AG08396 (cell line): ENCODE measurements at places on chromosomes 6 and 20.

DNA sequence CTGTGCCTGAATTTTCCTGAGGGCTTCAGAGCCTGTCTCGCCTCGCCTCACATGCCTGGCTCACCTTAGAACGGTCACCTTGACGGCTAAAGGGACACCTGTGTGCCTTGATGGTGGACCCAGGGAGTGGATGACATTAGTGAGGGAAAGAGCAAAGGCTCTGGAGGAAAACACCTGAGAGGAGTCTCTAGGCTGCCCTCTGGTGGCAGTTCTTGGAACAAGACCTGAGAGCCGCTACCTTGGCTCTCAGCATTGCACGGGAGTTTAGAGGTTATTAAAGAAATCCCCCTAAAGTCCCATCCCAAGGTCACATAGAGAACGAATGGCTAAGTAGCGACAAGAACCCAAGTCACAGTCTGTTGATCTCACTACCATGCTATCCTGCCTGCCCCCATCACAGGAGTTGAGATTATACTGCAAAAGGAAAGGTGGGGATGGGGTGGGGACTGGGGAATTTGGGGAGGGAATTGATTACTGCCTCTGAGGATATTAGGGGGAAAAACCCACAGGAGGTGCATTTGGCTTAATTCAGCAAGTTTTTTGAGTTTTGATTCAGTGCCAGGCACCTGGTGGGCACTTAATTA is 7.9 kb upstream of the CDSN start:
- peak; percentile 59 for DNase-seq

GRCh38 chr6:45300736-45301135 is 27.4 kb upstream of the RUNX2 start:
- no peak for DNase-seq

GRCh38 chr6:96898241-96898851 is 655 bp upstream of the NDUFAF4 start:
- DNase-seq, result no peak

DNA sequence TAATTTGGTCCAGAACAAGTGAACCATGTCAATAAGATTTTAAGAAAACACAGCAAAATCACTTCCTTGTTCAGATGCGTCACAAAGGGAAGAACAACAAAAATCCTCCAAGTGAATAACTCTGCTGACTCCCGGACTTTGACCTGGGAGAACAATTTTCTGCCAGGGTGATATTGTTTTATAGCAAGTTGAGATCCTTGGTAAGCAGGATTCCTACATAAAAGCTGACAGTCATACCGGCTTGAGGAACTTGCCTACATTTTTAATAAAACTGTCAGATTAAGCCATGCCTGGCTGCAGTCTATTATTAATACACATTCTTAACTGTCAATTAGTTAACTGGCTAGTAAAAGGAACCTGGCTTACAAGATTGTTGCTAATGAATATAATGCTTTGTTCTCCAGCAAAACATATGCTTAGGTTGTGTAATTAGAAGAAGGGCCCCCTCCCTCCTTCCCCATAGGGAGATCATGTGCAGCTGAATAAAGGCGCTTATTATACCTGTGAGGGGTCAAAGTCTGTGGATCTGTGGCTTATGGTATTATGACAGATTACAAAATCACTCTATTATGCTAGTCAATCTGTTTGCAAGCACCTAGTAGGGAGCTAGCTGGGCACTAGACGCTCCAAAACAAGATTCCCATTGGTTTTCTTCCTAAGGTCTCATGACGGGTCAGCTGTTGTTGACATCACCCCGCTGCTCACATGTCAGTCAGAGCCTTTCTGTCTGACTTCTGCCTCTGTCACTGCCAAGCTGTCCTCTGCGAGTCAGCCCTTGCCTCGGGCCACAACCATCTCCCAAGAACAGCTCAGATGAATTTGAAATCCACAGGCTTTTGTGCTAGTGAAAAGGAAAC is 44.6 kb upstream of the SEC63 start:
- DNase-seq, result no peak

DNA sequence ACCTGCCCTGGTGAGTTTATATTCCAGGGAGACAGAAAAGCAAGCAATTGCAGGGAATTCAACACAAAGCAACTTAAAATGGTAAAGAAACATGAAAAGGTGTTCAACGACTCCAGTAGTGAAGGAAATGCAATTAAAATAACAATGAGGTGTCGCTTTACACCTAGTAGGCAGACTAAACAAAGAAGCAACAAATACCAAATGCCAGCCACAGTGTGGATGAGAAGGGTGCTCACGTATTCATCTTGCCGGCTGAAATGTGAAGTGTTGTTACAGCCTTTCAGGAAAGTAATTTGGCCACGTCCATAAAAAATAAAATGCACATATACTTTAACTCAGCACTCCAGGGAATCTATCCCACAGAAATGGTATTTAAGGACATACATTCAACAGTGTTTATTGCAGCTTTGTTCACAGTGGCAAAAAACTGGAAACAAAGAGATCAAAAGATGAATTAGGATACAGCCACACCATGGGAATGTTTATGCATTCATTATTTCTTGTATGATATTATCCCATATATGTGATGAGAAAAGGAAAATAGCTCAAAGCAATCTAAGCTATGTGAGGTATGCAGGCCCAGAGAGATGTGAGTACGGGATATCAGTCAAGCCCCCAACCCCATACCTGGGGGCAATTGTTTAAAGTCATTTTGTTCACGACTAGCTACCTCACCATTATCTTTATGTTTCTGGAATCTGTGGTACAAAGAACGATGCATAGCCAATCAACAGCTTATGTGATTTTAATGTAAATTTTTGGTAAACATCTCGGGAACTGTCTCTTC is 266.0 kb upstream of the SOX4 start:
- no peak for DNase-seq

DNA sequence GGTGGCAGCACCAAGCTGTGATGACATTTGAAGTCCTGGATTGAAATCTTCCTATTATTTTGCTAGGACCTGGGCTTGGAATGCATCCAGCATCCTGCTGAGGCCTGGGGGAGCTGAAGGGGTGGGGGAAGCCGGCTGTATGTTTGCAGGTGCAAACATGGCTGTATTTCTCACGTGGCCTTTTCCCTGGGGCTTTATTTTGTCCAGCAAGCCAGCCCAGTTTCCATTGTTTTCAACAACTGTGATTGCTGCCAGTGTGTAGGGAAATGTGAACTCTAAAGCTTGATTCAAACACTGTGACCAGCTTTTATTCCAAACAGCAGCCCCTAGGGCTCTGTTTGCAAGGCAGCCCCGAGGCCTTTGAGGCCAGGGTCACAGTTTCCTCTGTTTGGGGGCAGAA is 683.0 kb downstream of the DHX35 start:
- no peak for DNase-seq

DNA sequence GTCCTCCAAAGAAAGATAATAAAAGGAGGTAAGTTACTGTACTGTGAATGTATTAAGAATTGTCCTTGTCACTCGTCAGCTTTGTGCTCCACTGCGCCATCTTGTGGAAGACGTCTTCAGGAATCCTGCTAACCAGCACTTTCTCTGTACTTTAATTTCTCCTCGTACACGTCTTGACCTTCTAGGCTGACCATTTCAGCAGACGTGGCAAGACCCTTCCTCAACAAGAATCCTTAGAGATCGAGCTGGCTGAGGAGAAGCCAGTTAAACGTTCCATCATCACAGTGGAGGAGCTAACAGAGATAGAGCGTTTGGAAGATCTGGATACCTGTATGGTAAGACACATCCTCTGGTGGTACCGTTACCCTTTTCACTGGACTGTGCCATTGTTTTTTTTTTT is 95.5 kb upstream of the SCGN start:
- peak; percentile 61 for DNase-seq

DNA sequence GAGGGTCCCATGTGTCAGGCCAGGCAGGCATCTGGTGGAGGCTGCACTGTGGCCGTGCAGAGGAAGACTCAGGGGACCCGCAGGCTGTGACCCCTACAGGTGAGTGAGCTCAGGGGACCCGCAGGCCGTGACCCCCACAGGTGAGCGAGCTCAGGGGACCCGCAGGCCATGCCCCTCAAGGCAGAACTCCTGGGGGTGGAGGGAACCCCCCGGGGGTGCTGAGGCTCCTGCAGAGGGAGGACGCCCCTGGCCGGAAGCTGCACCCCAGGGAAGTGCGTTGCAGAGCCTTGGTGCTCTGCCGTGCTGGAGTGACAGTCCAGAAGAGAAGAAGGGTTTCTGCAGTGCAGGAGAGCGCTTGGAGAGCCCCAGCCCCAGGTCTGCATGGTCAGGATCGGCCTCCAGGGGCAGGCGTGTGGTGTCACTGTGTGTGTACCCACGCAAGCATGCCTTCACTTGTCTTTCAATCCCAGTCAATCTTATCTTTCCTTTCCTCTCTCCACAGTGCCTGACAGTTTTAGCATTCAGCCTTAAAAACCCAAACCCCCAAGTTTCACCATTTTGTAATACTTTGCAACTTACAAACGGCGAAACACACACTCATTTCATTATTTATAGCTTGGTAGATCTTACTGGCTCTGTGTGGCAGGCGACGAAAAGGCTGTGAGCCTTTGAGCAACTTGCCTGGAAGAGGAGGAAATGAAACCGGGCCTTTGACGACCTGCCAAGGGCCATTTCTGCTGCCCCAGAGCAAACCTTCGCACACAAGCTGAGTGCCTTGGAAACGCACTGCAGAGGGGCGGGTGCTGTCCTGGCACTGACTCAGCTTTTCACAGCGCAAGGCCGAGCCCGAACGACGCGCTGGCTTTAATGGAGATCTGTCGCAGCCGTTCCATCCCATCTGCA is 101.4 kb upstream of the AGPAT4 start:
- peak; percentile 76 for DNase-seq
